ENCODE measurements at places on chromosomes 13 and 19. TPM values are rescaled to one million over a fixed set of nuclear protein-coding genes. Genes with fewer than 3 reads are reported as not detected.

DNA sequence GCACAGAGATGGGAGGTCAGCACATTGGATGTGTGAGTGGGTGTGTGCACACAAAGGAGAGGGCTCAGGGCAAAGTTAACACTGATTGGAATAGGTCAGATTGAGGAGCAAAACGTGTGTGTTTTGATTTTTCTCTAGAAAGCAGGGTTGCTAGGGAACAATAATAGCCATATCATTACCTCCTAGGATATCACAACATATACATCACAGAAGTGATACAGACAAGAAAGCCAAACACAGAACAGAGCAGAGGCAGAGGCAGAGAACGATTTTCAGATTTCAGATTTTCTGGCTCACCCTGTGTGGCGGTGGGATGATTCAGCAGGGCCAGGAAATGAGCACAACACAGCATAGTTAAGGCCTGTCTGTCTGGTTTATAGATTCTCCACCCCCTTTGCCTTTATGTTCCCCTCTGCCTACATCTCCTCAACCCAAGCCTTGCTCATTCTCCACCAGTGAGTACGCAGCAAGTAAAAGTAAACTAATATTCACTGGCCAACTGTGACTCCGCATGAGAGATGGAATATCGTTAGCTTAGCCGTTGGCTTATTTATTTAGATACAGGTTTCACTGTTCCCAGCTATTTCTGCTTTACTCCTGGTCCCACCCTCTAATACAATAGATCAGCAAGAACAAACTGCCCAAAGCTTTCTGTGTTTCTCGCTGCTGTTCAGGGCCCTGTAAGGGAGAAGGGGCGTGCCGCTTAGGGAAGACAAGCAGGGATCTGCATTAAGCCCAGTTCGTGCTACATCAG, 182.7 kb upstream of the TSC22D1 start:
- ATAC-seq = peak; percentile 93

DNA sequence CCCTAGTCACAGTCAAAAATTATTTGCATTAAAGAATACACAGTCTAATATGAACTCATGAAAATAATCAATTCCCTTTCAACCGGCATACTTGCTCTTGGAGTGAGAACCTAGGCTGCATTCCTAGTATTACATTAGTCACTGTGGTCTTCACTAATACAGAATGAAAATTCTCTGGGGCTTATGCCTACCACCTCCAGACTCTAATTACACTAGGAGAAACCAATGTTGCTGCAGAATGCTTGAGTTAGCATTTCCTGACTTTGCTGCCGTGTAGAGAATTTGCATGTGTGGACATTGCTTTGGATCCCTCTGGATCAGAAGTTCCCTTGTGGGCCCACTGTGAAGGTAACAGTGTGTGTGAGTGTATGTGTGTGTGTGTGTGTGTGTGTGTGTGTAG, 87.8 kb downstream of the CCNA1 start:
- ATAC-seq = no peak

- no peak for ATAC-seq
Measured at GRCh38 chr13:35266412-35266811, 210.1 kb downstream of the MAB21L1 start.

DNA sequence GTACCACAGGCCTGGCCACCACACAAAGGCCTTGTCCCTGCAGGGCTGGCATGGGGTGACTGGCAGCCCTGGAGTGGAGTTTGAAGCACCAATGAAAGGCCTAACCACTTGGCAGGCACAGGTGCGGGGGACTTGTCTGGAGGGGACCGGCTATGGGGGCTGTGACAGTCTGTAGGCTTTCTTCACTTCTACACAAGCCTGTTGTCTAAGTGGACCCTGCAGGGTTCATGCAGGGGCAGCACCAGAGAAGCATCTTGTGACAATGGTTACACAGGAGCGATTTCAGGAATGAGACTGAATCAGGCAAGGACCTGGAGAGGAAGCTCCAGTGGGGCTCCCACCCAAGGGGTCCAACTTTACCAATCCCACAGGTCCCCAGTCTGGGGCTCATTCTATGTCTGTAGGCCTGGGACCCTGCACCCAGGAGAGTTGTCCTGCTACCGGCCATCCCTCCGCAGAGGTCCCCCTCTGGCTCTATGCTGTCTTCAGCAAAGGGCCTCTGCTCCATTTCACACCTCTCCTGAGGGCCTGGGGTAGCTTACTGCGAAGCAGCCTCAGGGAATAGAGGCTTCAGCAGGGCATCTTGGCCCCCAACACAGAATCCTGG, 2.3 kb upstream of the ZNF837 start:
- ATAC-seq = no peak

Gene ZNF708
- total RNA-seq = 4.5 TPM

Gene PSG1
- total RNA-seq = not detected

- peak; percentile 95 for ATAC-seq
Measured at GRCh38 chr13:95524264-95524901, 28.1 kb upstream of the CLDN10 start.

GRCh38 chr19:30228835-30229524, 143.2 kb upstream of the ZNF536 start:
- ATAC-seq = no peak

Gene HS6ST3
- not detected for total RNA-seq

Gene ZNF813
- 1.9 TPM for total RNA-seq

Gene CYP4F2
- total RNA-seq = not detected

- ATAC-seq = no peak
Measured at GRCh38 chr13:90238413-90238812, 1109.1 kb upstream of the MIR17HG start.

Gene ZNF333
- 3.5 TPM for total RNA-seq

Measured in esophagus mucosa (tissue), 1 donor.